Aortic smooth muscle cell (primary cell): ENCODE measurements at places on chromosomes 5 and 9. TPM values are rescaled to one million over a fixed set of nuclear protein-coding genes. Genes with fewer than 3 reads are reported as not detected.

Gene CCDC152
- total RNA-seq = 3.0 and 3.8 TPM in 2 replicates

Gene GRM6
- total RNA-seq = not detected in 2 replicates

Gene RANBP17
- total RNA-seq = 11.2 and 24.7 TPM in 2 replicates

Gene C9orf50
- 0.13 and 0.19 TPM in 2 replicates for total RNA-seq

Gene LMAN2
- 430 and 437 TPM in 2 replicates for total RNA-seq

Gene DMGDH
- 1.7 and 2.1 TPM in 2 replicates for total RNA-seq

Gene SEMA5A
- total RNA-seq = 23.9 and 47.5 TPM in 2 replicates

Gene CTXN3
- total RNA-seq = not detected in 2 replicates

Gene AGXT2
- not detected in 2 replicates for total RNA-seq

Gene TMEM174
- total RNA-seq = not detected in 2 replicates

Gene BTNL3
- total RNA-seq = not detected in 2 replicates

Gene TMEM252
- not detected in 2 replicates for total RNA-seq

Gene SLC1A3
- total RNA-seq = 0.13 and 0.19 TPM in 2 replicates

Gene SLC44A1
- total RNA-seq = 86.7 and 87.6 TPM in 2 replicates

Gene ARL14EPL
- not detected in 2 replicates for total RNA-seq

Gene CKMT2
- total RNA-seq = 2.8 and 4.0 TPM in 2 replicates

Gene PCDHGA6
- total RNA-seq = 3.3 and 5.3 TPM in 2 replicates

Gene ABCA2
- total RNA-seq = 33.4 and 40.3 TPM in 2 replicates

Gene CEL
- total RNA-seq = 0.19 and 0.26 TPM in 2 replicates

Gene PPP2R2B
- 0.75 and 0.79 TPM in 2 replicates for total RNA-seq

Gene PRKACG
- not detected in 2 replicates for total RNA-seq

Gene ST8SIA4
- total RNA-seq = 0.19 and 0.26 TPM in 2 replicates

Gene KCNMB1
- 0.99 and 1.3 TPM in 2 replicates for total RNA-seq

Gene C9
- 0.25 TPM in 1 of 2 replicates, not detected in the other for total RNA-seq

Gene PCDHB7
- 0.79 and 1.1 TPM in 2 replicates for total RNA-seq

Gene CSF1R
- under 0.01 TPM in 1 of 2 replicates, not detected in the other for total RNA-seq

Gene NRG2
- total RNA-seq = 2.3 and 2.8 TPM in 2 replicates

Gene STK10
- total RNA-seq = 12.3 and 12.8 TPM in 2 replicates

Gene CERT1
- total RNA-seq = 19.4 and 32.1 TPM in 2 replicates

Gene ARID3C
- total RNA-seq = 0.31 TPM in 1 of 2 replicates, not detected in the other

Gene PCDHA8
- 0.06 TPM in 1 of 2 replicates, not detected in the other for total RNA-seq

Gene PHF24
- total RNA-seq = 0.06 and 0.13 TPM in 2 replicates

Gene CBY3
- total RNA-seq = 0.12 TPM in 1 of 2 replicates, not detected in the other

Gene PCDHGC5
- 3.4 and 4.7 TPM in 2 replicates for total RNA-seq

Gene CAMSAP1
- 15.0 and 17.3 TPM in 2 replicates for total RNA-seq

Gene GARNL3
- total RNA-seq = 5.0 and 7.7 TPM in 2 replicates
